ENCODE measurements at places on chromosomes 12 and 14. TPM values are rescaled to one million over a fixed set of nuclear protein-coding genes. Genes with fewer than 3 reads are reported as not detected.

The GNS gene
- total RNA-seq, result 153 TPM

The CLEC4E gene
- total RNA-seq, result 8.7 TPM

The CBLN3 gene
- 3.3 TPM for total RNA-seq

The ADCY4 gene
- total RNA-seq, result 35.0 TPM

The ETFBKMT gene
- total RNA-seq, result 3.5 TPM

The CPNE6 gene
- not detected for total RNA-seq

The SLC38A4 gene
- total RNA-seq, result not detected

The FAM186B gene
- 0.17 TPM for total RNA-seq

The SAMD4A gene
- 34.2 TPM for total RNA-seq

The DYNLL1 gene
- 142 TPM for total RNA-seq

The SLC39A2 gene
- total RNA-seq, result not detected

The NEUROD4 gene
- total RNA-seq, result not detected

The PCED1B gene
- 4.2 TPM for total RNA-seq

The PLEKHG7 gene
- not detected for total RNA-seq

The CLIP1 gene
- total RNA-seq, result 103 TPM

The CYP27B1 gene
- 0.17 TPM for total RNA-seq

The CKB gene
- 53.8 TPM for total RNA-seq

The OS9 gene
- total RNA-seq, result 390 TPM

The GPRC5D gene
- total RNA-seq, result not detected

The TC2N gene
- 58.4 TPM for total RNA-seq

The CYP46A1 gene
- 2.1 TPM for total RNA-seq

Measured in subcutaneous adipose tissue (tissue), 4 donors.